ENCODE measurements at places on chromosomes 7 and 10.

GRCh38 chr7:115054478-115055065, 132.7 kb downstream of the MDFIC start:
- no peak for DNase-seq

DNA sequence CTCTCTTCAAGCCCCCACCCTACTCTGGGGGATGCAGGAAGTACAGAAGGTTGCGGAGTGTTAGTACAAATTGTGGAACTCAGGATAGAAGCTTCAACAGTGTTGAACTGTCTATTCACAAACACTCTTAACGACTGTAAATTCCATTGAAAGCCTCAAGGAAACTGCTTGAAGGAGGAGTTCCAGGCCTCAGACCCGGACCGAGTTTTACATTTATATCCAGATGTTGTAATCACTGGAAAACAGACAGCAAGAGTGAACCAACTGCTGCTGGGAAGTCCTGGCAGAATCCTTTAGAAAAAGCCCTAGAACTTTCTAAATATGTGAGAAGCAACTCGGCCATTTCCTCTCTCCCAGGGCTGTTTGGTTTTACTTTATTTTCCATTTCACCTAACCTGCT, 84.1 kb upstream of the LRRC18 start:
- DNase-seq = no peak

- no peak for DNase-seq
Measured at GRCh38 chr7:1716263-1717094, 46.4 kb downstream of the ELFN1 start.

DNA sequence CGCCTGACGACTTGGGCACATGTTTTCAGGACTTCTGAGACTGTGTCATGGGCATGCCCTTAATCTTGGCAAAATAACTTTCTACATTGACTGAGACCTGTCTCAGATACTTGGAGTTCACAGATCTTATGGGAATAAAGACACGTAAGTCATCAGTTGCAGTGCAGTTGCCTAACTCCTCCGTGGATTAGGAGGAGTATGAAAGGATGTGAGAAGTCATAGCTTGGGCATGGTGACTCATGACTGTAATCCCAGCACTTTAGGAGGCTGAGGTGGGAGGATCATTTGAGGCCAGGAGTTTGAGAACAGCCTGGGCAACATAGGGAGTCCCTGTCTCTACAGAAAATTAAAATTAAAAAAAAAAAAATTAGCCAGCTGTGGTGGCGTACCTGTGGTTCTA, 49.6 kb downstream of the EXOC6 start:
- no peak for DNase-seq

GRCh38 chr7:155346285-155346684, 48.6 kb downstream of the INSIG1 start:
- no peak for DNase-seq

- DNase-seq = peak; percentile 20
Measured at GRCh38 chr10:79507440-79508167, 4.7 kb upstream of the EIF5AL1 start.

GRCh38 chr10:25839683-25840082, 94.3 kb upstream of the MYO3A start:
- DNase-seq = no peak

DNA sequence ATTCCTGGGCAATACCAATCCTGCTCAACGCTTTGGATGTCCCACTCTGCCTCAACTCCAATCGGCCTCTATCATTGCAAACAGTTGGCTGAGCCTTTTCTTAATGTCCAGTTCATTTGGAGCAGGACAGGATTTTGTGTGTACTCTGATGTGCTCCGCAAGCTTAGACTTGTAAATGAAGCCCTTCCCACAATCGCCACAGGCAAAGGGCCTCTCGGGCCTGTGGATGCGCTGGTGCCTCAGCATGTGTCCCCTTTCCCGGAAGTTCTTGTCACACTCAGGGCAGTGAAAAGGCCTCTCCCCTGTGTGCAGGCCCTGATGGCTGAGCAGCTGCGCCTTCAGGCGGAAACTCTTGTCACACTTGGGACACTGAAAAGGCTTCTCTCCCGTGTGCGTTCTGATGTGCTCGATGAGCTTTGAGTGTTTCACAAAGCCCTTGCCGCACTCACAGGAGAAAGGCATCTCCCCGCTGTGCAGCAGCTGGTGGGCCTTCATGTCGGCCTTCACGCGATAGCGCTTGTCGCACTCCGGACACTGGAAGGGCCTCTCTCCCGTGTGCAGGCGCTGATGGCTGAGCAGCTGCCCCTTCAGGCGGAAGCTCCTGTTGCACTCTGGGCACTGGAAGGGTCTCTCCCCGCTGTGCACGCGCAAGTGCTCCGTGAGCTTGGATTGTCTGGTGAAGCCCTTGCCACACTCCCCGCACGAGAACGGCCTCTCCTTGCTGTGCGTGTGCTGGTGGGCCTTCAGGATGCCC, 20.0 kb downstream of the ZNF786 start:
- no peak for DNase-seq

- no peak for DNase-seq
Measured at GRCh38 chr10:103835096-103836050, 20.0 kb downstream of the SH3PXD2A start.
